Activated CD4-positive, alpha-beta memory T cell treated with anti-CD3 and anti-CD28 coated beads for 36 hours (primary cell): ENCODE measurements at places on chromosomes 5 and 9. TPM values are rescaled to one million over a fixed set of nuclear protein-coding genes. Genes with fewer than 3 reads are reported as not detected.

NLN gene
- 22.7 TPM for total RNA-seq

FSD1L gene
- 3.2 TPM for total RNA-seq

WDR31 gene
- total RNA-seq: 2.4 TPM

CMYA5 gene
- total RNA-seq: 0.26 TPM

WNT8A gene
- not detected for total RNA-seq

ARHGEF37 gene
- total RNA-seq: 0.77 TPM

BTNL3 gene
- total RNA-seq: not detected

DBH gene
- not detected for total RNA-seq

TMEM171 gene
- not detected for total RNA-seq

LCN1 gene
- not detected for total RNA-seq

FCHSD1 gene
- total RNA-seq: 40.1 TPM

ADCY2 gene
- not detected for total RNA-seq

AHRR gene
- 16.7 TPM for total RNA-seq

PCDHAC1 gene
- not detected for total RNA-seq

PCAT7 gene
- total RNA-seq: not detected

PDE8B gene
- not detected for total RNA-seq

GRPEL2 gene
- 32.9 TPM for total RNA-seq

PCDHA9 gene
- not detected for total RNA-seq

LECT2 gene
- not detected for total RNA-seq

POU5F2 gene
- total RNA-seq: 0.27 TPM

ARHGEF28 gene
- total RNA-seq: 0.12 TPM

ADAMTS12 gene
- total RNA-seq: not detected

DOCK2 gene
- 191 TPM for total RNA-seq

OTP gene
- not detected for total RNA-seq

RNF208 gene
- 3.4 TPM for total RNA-seq

CCL27 gene
- total RNA-seq: 0.80 TPM

TMOD1 gene
- total RNA-seq: 2.5 TPM

KIF4B gene
- 0.05 TPM for total RNA-seq

RCL1 gene
- 28.2 TPM for total RNA-seq

FOXE1 gene
- total RNA-seq: not detected

PPP2R2B gene
- 1.1 TPM for total RNA-seq

OGN gene
- total RNA-seq: not detected

FYB1 gene
- 106 TPM for total RNA-seq

TMEM141 gene
- total RNA-seq: 45.2 TPM

FOXD1 gene
- 0.46 TPM for total RNA-seq

FGF10 gene
- total RNA-seq: not detected

GLDC gene
- 9.9 TPM for total RNA-seq

SLC25A2 gene
- total RNA-seq: 0.19 TPM

CARD6 gene
- 1.4 TPM for total RNA-seq

F12 gene
- total RNA-seq: 5.1 TPM

LCN9 gene
- not detected for total RNA-seq

DMRT2 gene
- total RNA-seq: 0.24 TPM

CCDC192 gene
- not detected for total RNA-seq

CDH12 gene
- not detected for total RNA-seq

TAF11L14 gene
- not detected for total RNA-seq

SLC23A1 gene
- 1.4 TPM for total RNA-seq

PPP3R2 gene
- not detected for total RNA-seq

GPX8 gene
- not detected for total RNA-seq

RNF145 gene
- total RNA-seq: 92.6 TPM

DROSHA gene
- 59.6 TPM for total RNA-seq

MYO10 gene
- 0.21 TPM for total RNA-seq
